ENCODE measurements at places on chromosomes 7 and 10.

DNA sequence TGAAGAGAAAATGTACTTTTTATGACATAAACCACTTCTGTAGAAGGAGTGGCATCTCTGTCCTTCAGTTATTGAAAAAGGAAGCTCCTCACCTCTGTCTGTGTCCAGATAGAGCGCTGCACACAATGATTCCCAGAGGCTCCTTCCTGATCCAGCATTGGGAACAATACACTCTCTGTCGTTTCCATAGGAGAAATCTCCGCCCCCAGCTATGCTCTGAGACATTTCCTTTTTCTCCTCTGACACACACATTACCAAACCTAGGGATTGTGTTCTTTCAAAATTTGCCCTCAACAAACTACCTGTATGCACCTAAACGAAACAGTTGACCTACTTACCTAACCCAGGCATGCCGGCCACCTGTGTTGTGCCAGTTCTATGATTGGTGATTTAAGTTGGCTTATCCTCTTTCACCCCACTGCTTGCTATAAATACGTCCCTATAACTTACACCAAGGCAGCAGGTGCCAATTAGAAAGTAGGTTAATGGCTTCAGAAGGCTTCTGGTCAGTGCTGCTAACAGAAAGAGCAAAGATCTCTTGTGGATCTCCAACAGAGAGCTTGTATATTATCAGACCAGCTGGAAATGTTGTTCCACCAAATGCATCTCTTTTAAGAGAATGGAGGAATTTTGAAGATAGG, 140.1 kb upstream of the JCAD start:
- DNase-seq, result no peak

DNA sequence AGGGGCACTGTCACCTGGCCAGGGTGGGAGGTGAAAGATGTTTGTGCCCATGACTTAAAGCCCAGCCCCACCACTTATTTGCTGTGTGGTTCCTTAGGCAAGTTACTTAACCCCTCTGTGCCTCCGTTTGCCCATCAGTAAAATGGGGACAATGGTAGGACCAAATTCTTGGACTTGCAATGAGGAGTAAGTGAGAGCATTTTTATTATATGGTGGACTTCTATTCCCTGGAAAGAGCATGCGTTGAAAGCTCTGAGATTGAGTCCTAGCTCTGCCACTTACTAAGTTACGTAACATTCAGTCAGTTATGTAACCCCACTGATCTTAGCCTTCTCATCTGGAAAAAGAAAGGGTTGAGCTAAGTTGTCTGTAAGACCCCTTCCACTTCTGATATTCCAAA, 18.8 kb downstream of the VSIR start:
- no peak for DNase-seq

GRCh38 chr7:36227223-36227622, 74.2 kb downstream of the EEPD1 start:
- peak; percentile 19 for DNase-seq

GRCh38 chr10:36880898-36881297, 244.5 kb upstream of the ANKRD30A start:
- peak; percentile 75 for DNase-seq

DNA sequence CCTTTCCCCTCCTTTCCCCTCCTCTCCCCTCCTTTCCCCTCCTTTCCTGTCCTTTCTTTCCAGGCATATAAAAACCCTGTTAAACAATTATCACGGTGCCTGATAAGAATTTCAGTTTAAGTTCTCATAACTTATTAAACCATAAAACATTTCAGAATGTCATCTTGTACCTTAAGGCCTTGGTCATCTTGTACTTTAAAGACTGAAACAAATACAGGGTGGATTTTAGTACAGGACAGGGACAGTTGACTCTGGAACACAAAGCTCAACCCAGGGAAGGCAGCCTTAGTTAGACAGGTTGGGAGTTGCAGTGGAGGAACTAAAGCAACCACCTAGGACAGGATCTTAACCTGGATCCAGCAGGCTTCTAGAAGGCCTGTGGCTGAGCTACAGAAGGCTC, 1.2 kb downstream of the AGR3 start:
- DNase-seq, result no peak
